ENCODE measurements at places on chromosomes 7 and 10.

- DNase-seq, result no peak
Observed at GRCh38 chr7:33986951-33987947, 81.9 kb downstream of the BMPER start.

GRCh38 chr7:74612015-74612829, 45.3 kb upstream of the GTF2I start:
- no peak for DNase-seq

GRCh38 chr7:103811290-103811689, 178.2 kb downstream of the RELN start:
- DNase-seq, result no peak

DNA sequence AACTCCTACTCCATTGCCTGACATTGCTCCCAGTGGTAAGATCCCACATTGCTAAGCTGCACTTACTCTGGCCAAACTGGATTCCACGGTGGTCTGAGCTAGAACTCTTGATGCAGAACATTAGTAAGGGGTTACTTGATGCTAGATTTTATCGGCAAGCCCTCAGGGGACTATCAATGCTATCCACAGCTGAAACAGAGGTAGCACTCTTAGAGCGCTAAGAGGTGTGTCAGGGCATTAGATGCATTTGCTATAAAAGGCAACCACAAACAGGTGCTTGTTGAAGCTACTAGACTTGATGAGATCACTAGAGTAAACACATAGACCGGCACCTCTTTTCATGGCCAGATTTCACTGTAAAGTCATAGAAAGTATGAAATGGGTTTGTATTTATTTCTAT, 116.3 kb downstream of the MDFIC start:
- DNase-seq, result no peak

DNA sequence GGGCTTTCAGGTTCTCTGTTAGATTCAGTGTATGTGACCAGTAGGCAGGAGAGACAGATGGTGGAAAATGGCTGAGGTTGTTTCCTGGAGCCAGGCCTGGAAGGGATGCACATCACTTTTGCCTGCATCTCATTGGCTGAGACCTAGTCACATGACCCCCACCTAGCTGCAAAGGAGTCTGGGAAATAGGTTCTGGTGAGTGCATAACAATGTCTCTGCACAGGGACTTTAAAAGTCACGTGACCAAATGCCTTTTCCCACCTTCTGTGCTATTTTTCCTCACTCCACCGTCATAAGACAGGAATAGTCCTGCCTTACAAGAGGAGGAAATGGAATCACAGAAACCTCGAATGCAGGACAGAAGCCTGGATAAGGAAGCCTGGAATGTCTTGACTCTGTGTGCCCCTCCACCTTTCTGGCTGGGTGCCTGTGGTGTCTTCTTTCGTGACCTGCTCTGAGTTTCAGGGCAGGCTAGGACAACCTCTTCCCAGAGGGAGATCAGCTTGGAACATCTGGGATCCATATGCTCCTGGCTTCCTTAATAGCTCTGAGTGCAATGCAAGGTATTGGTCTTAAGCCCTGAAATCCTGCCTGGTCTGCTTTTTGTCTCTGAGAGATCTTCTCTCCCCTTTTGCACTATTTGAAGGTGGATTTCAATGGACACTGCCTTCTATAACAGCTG, 139.9 kb upstream of the ZNF438 start:
- no peak for DNase-seq

- no peak for DNase-seq
Observed at GRCh38 chr10:33291053-33291592, 43.3 kb downstream of the NRP1 start.

GRCh38 chr7:154836021-154836448, 166.9 kb downstream of the PAXIP1 start:
- DNase-seq, result no peak

GRCh38 chr10:17062955-17063484, 66.6 kb downstream of the CUBN start:
- no peak for DNase-seq

DNA sequence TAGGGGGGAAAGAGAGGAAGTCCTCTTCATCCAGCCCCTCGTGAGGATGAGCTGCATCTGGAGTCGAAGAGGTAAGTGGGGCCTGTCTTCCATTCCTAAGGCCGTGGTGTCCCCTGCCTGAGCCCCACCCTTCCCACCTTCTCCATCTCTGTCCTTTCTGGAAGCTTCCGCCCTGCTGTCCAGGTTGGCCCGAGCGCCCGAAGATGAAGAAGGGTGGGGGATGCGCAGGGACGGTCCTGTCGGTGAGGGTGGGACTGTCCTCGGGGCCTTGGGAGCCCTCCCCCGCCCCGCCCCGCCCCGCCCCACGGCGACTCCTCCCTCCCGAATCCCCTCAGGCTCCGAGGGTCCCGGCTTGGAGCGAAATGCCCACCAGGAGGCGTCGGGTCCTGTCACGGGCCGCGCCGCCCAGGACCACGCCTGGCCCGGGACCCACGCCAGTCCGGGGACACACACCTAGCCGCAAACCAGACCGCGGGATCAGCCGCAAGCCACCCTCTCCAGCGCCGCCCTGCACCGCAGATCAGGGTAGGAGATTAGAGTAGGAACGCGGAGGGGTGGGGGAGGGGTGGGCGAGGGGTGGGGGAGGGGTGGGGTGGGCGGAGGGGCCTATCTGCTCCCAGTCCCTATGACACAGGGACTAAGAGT, 15.3 kb downstream of the GPRIN2 start:
- no peak for DNase-seq

GRCh38 chr10:48981310-48981907, 41.8 kb upstream of the LRRC18 start:
- DNase-seq, result no peak
